ENCODE measurements at places on chromosomes 5 and 9. TPM values are rescaled to one million over a fixed set of nuclear protein-coding genes. Genes with fewer than 3 reads are reported as not detected.

DNA sequence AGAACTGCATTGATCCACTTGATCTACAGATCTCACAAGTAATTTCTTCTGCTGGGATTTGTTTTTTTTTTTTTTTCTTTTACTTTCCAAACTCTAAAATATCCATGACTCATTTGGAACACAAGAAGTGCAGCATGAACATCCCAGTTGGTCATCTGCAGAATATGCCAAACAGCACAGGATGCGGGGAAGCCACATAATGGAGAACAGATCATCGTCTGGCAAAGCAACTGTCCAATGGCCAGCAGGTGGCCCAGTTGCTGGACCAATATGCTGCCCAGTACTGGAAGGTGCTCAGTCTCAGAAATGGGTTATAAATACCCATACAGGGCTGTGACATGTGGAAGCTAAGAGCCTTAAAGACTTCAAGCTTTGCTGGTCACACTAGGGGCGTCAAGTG, 221.3 kb upstream of the TAS2R1 start:
- peak; percentile 91 for DNase-seq

Gene SLC6A7
- total RNA-seq: not detected

GRCh38 chr9:21825637-21826036, 23.2 kb downstream of the MTAP start:
- DNase-seq: no peak

GRCh38 chr5:98334946-98335345, 438.5 kb upstream of the RGMB start:
- DNase-seq: no peak

Gene SLU7
- 31.8 TPM for total RNA-seq

Gene SV2C
- total RNA-seq: not detected

Data from M059J (cell line).